Mesenchymal stem cell (in vitro differentiated cells and primary cell): ENCODE measurements at places on chromosomes 7 and 10.

DNA sequence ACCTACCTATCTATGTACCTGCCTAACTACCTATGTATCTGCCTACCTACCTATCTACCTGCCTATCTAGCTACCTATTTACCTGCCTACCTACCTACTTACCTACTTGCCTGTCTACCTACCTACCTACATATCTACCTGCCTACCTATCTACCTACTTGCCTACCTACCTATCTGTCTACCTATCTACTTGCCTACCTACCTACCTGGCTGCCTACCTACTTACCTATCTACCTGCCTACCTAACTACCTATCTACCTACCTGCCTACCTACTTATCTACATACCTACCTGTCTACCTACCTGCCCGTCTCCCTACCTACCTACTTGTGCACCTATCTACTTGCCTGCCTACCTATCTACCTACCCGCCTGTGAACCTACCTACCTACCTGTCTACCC is 68.7 kb upstream of the NPTX2 start:
- no peak for DNase-seq

GRCh38 chr7:127943541-127944521 is 87.4 kb downstream of the LRRC4 start:
- no peak for DNase-seq

GRCh38 chr7:113891031-113891350 is 27.8 kb downstream of the PPP1R3A start:
- DNase-seq, result no peak

DNA sequence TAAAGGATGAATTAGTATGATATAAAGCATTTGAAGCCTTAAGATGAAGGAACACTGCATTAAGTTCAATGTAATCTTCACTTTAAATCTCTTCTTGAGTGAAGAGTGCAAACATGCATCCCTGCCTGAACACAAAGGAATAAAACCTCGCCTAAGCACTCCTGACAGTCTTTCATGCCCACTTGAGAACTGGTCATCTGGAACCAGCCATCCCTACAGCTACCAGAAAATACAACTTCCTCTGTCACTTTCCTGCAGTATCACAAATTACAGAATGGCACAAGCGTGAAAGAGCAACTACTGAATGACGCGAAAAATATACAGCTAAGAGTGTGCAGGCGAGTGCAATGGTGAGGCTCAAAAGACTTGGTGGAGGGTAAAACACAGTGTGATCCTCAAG is 1079.9 kb downstream of the CNTNAP2 start:
- no peak for DNase-seq

DNA sequence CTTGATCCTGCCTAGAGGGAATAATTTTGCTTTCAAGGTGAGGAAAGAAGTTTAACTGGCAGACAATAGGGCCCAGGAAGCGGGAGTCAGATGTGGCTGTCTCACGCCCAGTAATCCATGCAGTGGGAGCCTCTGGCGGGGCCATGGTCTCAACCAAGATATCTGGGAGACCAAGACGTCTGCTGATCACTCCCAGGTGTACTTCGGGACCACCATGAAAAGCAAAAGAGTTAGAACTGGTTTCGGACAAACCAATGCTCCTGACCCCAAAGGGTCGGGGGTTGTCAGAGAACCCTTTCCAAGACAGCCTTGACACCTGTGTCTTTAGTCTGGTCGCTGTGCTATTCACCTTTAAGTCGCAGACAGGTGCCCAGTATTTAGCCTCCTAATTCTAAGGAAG is 256.9 kb upstream of the MBL2 start:
- no peak for DNase-seq

- DNase-seq, result no peak
Observed at GRCh38 chr10:1272079-1272776, 216.0 kb downstream of the WDR37 start.

DNA sequence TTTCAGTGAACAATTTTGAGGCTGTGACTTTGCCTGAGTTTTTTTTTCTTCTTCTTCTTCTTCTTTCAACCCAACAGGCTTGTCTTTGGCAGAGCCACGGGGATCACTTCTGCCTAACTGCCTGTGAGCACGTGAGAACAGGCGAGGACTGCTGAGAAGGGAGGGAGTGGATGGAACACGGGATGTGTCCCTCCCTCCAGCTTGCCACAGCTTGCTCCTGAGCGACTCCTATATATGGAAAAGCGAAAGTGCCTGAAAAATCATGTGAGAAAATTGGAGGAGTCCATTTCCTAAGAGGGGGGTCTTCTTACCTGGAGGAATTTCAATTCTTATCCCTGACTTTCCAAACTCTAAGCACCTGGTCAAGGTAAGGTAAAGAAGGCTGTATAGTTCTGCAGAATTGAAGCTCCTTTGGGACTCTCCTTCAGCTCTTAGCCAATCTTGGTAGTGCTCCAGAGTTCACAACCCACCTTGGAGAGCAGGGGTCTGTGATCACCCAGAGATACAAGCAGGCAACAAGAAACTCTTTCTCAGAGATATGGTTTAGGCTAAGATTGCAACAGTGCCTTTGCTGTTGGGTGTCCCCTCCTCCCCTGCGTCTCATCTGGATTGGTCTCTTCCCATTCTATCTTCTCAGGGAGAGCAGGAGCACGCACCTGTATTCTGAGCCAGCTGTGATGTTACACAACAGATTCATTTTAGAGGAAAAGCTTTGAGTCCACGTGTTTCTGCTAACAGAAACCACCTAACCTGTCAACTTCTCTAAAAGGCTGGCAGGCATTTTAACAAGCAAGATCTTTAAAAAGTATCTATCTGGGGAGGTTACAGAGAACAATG is at the start of gene MAT1A:
Gene MAT1A, minus strand, starts transcription at position 208 of the 837 bp plus-strand sequence. CDS start 235 bp downstream, outside the sequence.
- peak; percentile 25 for DNase-seq

DNA sequence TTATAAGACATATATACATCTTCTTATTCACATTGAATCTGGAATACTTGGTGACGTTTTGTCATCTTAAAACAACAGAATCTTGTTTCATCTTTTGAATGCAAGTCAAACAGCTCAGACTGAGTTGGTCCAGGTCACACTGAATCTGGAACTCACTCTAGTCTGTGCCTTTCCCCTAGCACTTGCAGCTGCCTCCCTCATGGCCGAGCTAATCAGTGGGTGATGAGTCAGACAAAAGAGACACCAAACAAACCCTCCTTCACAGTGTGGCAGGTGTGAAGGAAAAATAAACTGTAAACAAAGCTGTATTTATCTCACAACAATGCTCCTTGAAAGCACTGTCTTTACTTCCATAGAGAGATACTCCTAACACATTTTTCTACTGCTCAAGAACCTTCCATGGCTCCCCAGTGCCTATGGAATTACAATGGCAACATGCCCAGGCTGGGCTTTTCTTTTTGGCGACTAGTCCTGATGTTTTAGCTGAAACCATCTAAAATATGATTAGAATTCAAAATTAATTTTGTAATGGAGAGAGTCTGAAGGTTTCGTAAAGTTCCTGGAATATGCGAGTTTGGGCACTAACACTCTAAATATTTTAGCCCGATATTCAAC is 140.0 kb downstream of the ZNF365 start:
- DNase-seq, result no peak

DNA sequence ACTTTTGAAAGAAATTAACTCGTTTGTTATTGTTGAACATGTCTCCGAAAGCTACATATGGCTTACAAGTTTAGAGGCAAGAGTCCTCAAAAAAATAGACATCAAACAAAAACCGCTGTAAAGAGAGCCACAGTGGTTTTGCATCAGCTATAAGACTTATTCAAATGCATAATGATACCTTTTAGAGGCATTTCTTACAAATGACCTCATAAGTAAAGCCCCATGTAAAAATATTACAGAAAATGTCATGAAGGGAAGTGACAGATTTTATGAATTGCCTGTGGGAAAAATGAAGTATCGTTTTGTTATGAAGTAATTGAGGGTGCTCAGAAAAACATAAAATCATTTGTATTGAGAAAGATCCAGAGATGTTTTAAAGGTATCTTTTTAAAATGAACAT is 598.0 kb downstream of the NXPH1 start:
- no peak for DNase-seq

- DNase-seq, result peak; percentile 74
Observed at GRCh38 chr7:18019555-18019954, 8.1 kb downstream of the PRPS1L1 start.

GRCh38 chr10:128908099-128908498 is 558.9 kb upstream of the MGMT start:
- DNase-seq, result no peak

GRCh38 chr7:130840599-130840998 is 106.6 kb upstream of the KLF14 start:
- DNase-seq, result no peak

GRCh38 chr7:84997626-84998025 is 189.2 kb downstream of the SEMA3D start:
- no peak for DNase-seq

GRCh38 chr10:17873946-17874345 is 64.8 kb downstream of the MRC1 start:
- DNase-seq, result no peak

DNA sequence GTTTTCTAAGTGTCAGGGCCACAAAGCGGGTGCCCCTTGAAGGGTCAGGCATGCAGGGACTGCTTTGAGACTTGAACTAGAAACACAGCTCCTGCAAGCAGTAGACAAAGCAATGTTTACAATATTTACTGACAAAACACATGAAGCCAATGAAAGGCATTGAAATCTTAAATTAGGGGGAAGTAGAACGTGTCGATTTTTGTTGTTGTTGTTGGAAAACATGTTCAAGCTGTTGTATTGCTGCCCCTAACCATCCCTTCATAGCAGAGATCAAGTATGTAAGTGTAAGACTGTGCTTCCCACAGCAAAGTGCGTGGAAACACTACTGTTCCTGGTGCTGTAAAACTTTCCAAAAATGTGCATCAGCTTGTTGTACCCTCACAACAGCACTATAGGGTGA is 131.6 kb upstream of the MGMT start:
- no peak for DNase-seq

DNA sequence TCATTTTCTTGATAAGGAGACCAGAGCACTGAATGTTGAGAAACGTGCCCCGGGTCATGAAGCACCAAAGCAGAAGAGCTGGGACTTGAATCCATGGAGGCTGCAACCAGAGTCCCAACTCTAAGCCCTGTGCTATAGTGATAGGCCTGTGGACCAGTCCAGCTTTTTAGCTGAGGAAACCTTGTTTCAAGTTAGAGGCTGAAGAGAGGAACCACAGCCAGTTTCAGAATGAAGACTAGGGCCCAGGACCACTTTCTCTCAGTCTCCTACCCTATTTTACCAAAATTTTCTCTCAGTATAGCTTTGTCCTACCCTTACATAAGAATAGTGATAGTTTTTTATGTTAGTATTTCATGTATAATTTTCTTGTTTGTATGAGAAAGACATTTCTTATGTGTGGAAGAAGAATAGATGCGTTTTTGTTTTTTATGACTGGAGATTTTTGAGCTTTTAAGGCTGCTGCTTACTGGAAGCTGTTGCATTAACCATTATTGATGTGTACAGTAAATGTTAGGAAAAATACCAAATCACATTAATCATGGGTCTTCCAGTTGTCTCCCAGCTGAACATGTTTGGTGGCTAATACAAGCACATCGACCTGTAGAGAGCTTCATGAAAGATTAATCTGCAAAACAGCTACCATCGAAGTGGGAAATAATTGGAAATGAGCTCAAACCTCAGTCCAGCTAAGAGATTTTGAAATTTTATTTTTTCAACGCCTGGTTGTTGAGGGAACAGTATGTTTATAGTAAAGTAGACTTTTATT is 45.0 kb upstream of the CSTF2T start:
- no peak for DNase-seq

- DNase-seq, result no peak
Observed at GRCh38 chr10:92091965-92092364, 168.4 kb downstream of the BTAF1 start.

GRCh38 chr7:68158686-68159295 is 1162.2 kb downstream of the TYW1 start:
- no peak for DNase-seq

- DNase-seq, result no peak
Observed at GRCh38 chr7:143321734-143322133, 5.8 kb downstream of the CLCN1 start.

GRCh38 chr10:120174491-120174890 is 282.0 kb downstream of the SEC23IP start:
- DNase-seq, result no peak

GRCh38 chr10:600234-600633 is 89.2 kb downstream of the DIP2C start:
- DNase-seq, result no peak

- DNase-seq, result no peak
Observed at GRCh38 chr7:5870311-5870710, 10.3 kb upstream of the OCM start.

- peak; percentile 82 for DNase-seq
Observed at GRCh38 chr10:110495731-110496552, 1.8 kb upstream of the DUSP5 start.

GRCh38 chr7:36820527-36821170 is 96.4 kb upstream of the AOAH start:
- peak; percentile 37 for DNase-seq

DNA sequence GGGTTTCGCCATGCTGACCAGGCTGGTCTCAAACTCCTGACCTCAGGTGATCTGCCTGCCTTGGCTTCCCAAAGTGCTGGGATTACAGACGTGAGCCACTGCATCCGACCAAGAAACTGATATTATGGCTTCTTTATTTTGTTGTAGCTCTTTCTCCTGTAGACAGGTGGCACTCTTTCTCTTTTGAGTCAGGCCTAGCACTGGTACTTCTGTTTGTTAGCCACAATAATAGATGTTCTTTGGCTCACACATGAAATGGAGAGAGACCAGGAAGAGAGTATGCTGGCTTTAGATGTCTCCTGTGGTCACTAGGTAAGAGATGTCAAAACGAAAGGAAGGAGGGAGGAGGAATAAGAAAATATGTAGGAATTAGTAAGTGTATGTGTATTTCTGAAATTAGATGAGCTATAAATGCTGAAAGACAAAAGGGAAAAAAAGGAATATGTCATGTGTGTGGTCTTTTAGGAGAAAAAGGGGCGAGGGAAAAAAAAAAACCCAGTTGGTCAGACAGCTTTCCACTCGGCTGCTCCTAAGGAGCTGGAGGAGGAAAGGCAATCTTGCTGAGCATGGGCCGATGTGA is 78.7 kb downstream of the CLEC2L start:
- DNase-seq, result peak; percentile 49

GRCh38 chr10:102191956-102192355 is 34.1 kb upstream of the ELOVL3 start:
- no peak for DNase-seq

GRCh38 chr10:75602341-75602740 is 170.9 kb downstream of the LRMDA start:
- DNase-seq, result no peak

- peak; percentile 45 for DNase-seq
Observed at GRCh38 chr10:93876381-93876780, 17.4 kb upstream of the SLC35G1 start.

- DNase-seq, result no peak
Observed at GRCh38 chr10:14700546-14700945, 74.2 kb downstream of the FAM107B start.

DNA sequence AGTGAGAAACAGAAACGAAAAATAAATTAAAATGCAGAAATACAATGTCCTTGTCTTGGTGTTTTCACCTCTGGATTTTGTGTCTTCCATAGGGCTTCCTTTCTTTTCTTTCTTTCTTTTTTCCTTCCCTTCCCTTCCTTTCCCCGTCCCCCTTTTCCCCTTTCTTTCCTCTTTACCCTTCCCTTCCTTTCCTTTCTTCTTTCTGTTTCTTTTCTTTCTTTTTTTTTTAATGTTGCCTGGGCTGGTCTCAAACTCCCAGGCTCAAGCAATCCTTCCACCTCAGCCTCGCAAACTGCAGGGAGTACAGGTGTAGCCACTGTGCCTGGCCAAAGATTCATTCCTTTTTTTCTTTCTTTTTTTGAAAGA is 8.8 kb downstream of the ZNF853 start:
- no peak for DNase-seq
